Cortex of kidney (tissue), 1 donor: ENCODE measurements at places on chromosomes 6 and 20.

GRCh38 chr6:102571236-102571908, 1177.9 kb downstream of the GRIK2 start:
- no peak for DNase-seq

- DNase-seq, result no peak
These were observed 108.2 kb downstream of the NRN1 start for GRCh38 chr6:5898563-5898962.

- DNase-seq, result no peak
These were observed 442.1 kb upstream of the ADGRB3 start for GRCh38 chr6:68192988-68193387.

GRCh38 chr20:23207826-23208540, 121.9 kb upstream of the CD93 start:
- no peak for DNase-seq

DNA sequence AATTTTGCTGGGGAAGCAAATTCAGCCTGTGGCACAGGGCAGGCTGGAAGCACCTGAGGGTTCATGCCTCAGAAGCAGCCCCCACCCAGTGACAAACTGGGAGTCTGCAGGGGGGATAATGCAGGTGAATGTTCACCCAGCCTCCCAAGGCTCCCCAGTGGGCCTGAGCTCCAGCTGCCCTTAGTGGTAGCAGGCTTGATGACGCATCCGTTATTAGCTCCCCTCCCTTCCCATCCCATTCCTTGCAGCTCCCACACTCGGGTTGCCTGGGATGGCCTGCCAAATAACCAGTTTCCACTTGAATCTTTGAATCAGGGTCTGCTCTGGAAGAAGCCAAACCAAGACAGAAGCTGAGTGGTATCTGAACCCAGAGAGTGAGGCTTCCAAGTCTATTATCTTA, 15.8 kb downstream of the KCNK15 start:
- no peak for DNase-seq

- DNase-seq, result no peak
These were observed 132.4 kb downstream of the INSM1 start for GRCh38 chr20:20500312-20500711.

GRCh38 chr6:36830577-36830976, 8.7 kb downstream of the CPNE5 start:
- DNase-seq, result no peak

DNA sequence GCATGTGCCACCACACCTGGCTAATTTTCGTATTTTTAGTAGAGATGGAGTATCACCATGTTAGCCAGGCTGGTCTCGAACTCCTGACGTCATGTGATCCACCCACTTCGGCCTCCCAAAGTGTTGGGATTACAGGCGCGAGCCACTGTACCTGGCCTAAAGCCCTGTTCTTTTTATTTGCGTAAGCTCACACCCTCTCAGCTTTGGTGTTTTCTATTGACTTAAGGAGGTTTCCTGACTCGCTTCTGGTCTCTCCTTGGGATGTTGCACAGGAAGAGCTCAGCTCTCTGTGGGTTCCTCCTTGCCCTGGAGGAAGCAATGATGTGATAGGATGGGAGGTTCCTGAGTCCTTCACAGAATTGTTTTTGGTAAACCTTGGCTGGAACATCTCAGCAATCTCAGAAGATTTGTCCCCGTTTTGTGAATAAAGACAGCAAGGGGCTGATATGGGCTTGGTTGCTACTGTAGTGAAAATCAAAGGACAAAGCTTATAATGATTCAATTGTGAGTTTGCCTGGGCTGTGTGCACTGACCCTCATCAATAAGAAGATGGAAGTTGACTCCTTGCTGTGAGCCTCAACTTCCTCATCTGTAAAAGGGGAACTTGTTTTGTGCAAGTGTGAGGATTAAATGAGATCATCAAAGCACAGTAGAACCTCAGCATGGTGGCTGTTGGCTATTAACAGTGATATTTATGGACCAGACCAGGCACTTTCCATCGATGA, 27.0 kb downstream of the TOX2 start:
- no peak for DNase-seq

DNA sequence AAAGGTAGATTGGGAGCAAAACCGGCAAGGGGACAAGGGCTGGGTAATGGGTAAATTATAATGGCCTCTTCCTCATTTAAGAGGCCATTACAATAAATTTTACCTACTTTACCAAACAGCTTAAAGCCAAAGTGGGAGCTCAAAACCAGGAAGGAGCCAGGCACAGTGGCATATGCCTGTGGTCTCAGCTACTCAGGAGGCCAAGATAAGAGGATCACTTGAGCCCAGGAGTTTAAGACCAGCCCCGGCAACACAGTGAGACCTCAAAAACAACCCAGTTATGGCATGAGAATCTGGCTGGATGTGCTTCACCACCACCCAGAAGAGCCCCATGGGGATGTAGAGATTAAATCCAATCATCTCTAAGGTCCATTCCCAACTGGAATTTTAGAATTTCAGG, 52.9 kb upstream of the TAF8 start:
- DNase-seq, result no peak

DNA sequence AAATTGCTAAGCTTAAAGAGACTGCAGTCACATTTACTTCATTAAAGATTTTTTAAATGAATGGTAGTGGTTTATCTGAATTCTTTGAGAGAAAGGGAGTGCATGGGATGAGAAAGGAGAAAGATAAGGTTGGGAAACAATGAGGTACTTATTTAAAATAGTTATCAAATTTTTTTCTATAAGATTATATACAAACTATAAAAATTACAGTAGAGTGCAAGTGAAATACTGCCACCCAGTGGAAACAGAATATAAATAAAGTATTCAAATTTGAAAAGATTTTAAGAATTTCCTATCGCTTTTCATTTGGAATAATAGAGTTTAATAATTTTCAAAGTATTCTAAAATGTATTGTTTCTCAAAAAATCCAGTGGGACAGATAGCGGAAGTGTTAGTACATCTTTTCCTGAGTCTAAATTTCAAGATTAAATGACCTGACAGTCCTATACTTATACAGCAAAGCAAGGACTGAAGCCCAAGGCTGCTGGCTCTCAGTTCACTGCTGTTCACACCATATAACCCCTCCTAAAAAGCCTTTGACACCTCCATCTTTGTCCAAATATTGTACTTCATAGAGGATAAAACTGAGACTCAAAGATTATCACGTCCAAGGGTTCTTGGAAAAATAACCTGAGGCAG, 31.1 kb downstream of the EPM2A start:
- DNase-seq, result no peak

GRCh38 chr6:141195251-141195832, 937.4 kb upstream of the GJE1 start:
- no peak for DNase-seq

- DNase-seq, result no peak
These were observed 422.2 kb upstream of the PLCB4 start for GRCh38 chr20:8646716-8647115.

- no peak for DNase-seq
These were observed 61.7 kb upstream of the CCDC167 start for GRCh38 chr6:37561361-37561760.

GRCh38 chr20:19712721-19713260, 45.3 kb upstream of the RIN2 start:
- no peak for DNase-seq

DNA sequence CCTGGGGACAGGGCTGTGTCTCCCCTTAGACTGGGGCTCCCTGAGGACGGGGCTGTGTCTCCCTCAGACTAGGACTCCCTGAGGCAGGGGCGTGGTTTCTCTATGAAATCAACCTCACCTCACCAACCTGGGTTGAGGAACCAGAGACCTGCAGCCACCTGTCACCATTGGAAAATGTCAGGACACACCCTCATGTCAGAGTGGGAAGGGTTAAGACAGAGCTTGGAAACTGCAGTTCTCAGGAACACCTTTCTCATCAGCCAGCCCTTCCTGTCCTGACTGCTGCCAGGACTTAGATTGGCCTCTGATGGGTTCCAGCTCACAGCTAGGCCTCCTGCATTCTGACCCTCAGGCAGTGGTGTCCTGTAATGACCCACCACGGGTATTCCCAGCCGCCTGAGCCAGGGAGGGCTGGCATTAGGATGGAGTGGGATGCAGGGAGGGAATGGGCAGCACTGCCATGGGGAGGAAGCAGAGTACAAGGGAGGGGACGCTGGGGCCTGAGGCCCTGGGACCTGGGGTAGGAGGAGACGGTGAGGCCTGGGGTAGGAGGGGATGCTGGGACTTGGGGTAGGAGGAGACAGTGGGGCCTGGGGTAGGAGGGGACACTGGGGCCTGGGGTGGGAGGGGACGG, 76.3 kb downstream of the MRPL14 start:
- no peak for DNase-seq

DNA sequence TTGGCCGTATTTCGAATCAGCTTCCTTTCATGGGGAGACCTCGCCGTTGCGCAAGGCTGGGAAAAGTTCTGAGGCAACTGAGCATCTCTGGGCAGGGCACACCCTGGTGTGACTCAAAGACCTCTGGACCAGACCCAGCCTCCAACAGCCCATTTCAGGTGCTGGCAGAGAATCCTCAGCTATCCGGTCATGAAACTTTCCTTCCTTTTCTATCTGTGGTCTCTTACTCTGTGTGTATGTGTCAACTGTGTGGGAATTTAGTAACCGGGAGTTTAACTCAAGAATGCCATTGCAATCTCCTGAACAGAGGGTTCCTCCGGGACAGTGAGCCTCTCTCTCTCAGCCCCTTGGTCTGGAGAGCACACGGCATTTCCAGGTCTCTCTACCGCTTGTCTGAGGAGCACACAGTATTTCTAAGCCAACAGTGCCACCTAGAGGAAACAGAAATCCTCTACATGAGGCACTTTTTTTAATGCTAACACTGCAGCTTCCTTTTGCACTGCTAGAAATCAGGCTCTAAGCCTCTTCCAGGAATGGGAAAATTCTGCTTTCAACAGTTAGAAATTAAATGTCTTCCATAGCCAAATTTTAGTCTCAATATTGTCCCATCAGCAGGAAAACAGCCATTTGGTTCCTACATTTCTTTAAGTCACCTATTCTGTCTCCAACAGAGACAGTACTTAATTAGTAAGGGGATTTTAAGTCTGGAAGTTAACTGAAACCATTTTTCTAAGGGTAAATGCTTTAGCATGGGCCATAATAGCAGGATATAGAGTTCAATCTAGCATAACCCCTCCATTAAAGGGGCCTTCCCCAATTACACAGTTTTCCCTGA, 32.7 kb downstream of the PLN start:
- no peak for DNase-seq

- DNase-seq, result no peak
These were observed 388.3 kb downstream of the BMP2 start for GRCh38 chr20:7155794-7156193.

GRCh38 chr6:54427396-54427937, 119.2 kb downstream of the TINAG start:
- DNase-seq, result no peak

DNA sequence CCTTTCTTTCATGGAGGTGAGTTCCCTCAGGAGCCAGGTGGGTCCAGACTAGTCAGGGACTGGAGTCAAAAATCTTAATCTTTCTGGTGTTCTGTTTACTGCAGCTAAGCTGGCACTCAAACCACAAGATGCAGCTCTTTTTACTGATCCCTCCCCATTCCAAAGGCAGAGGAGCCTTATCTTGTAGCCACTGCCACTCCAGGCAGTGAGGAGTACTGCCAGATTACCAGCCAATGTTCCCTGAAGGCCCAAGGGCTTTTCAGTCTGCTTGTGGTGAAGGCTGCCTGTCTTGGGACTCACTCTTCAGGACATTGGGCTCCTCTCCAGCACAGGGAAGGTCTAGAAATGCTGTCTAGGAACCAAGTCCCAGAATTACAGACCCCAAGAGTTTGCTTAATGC, 490.4 kb upstream of the ADGRB3 start:
- no peak for DNase-seq

- no peak for DNase-seq
These were observed 81.1 kb upstream of the C6orf118 start for GRCh38 chr6:165390475-165390874.

DNA sequence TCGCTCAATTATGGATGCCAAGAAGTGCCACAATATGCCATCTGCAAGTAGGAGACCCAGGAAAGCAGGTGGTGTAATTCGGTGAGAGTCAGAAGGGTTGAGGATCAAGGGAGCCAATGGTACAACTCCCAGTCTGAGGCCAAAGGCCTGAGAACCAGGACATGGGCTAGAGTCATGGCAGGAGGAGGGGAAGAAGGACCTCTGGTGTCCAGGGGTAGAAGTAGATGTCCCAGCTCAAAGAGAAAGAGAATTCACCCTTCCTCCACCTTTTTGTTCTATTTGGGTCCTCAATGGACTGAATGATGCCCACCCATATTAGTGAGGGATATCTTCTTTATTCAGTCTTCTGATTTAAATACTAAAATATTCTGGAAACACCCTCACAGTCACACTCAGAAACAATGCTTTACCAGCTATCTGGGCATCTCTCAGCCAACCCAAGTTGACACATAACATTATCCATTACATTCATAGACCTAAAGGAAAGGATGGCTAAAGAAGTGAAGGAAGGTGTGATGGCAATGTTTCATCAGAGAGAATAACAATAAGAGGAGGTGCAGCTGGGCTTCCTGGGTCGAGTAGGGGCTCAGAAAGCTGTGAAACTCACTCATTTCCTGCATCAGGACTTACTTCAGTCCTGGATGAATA, 21.2 kb upstream of the HLA-DQA1 start:
- no peak for DNase-seq

- no peak for DNase-seq
These were observed 8.0 kb upstream of the SLC17A3 start for GRCh38 chr6:25882051-25882496.

- no peak for DNase-seq
These were observed 174.0 kb upstream of the AFDN start for GRCh38 chr6:167652701-167653095.

- no peak for DNase-seq
These were observed 33.9 kb upstream of the MBOAT1 start for GRCh38 chr6:20246125-20246524.

DNA sequence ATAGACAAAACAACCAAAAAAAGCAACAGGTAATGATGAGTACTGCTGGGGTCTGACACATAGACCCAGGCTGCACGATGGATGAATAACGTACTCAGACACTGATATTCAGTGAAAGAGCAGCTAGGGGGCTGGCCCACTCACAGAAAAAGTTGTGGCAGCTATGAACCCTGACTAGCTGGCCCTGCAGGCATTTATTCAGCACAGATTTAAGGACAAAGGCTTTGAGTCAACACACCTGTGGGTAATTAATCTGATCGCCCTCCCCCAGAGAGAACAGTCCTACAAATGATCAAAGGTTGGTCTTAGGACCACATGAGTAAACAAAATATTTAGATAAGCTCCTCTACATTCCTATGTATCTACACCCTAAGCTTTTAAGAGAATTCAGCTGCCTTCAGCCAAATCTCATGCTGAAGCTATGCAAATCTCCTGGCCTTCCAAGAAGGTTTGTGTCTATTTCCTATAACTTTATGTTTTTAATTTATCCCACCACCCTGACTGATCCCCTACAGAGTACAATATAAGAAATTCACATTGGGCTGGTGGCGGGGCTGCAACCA, 81.7 kb upstream of the NXT1 start:
- DNase-seq, result no peak
